Skin of body (tissue), 3 donors: ENCODE measurements at places on chromosomes 5 and 9.
A peak's percentile ranks its signal among the peaks of the same experiment; 100 is the strongest.

- DNase-seq, result peak; percentile 73
These were observed 74.7 kb downstream of the PIK3R1 start for GRCh38 chr5:68290260-68290674.

GRCh38 chr9:87282538-87282937 lies 215.1 kb upstream of the DAPK1 start:
- DNase-seq, result no peak

GRCh38 chr5:74946471-74946870 lies 80.3 kb upstream of the FAM169A start:
- no peak for DNase-seq

DNA sequence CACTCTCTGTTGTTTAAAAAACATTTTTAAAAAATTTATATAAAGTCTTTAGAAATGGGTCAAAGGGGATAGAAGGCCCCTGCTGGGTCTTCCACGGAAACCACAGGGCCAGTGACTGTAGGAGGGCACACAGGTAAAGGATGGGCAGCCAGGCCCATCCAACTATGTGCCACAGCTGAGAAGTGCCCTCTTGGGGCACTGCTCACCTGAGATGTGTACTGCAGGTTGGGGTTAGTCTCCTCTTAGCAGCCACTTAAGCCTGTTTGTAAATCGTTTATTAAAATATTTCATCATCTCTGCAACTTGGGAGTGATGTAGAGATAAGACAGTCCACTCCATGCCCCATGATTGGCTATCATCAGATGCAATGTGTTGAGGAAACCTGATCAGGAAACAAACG lies 222.4 kb downstream of the DIRAS2 start:
- no peak for DNase-seq

GRCh38 chr9:82720515-82720914 lies 342.4 kb downstream of the RASEF start:
- no peak for DNase-seq

- DNase-seq, result no peak
These were observed 22.2 kb downstream of the TNFSF8 start for GRCh38 chr9:114908104-114908622.

GRCh38 chr5:137822158-137822764 lies 45.4 kb upstream of the MYOT start:
- no peak for DNase-seq

DNA sequence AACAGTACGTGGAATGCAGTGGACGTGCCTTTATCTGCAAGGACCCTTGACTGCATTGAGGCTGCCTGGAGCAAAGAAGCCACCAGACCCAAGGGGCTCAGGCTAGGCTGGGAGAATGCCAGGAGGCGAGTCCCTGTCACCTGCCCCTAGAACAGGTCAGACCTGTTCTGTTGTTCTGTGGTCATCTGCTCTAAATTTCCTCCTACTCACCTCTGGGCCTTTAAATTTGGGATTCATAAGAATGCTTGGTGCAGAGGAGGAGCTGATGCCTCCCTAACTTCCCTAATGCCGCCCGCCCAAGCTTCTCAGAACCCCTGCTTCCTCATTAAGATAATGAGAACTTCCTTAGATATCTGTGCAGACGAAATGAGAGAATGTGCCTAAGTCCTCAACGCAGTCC lies 32.0 kb downstream of the DAPK1 start:
- no peak for DNase-seq

DNA sequence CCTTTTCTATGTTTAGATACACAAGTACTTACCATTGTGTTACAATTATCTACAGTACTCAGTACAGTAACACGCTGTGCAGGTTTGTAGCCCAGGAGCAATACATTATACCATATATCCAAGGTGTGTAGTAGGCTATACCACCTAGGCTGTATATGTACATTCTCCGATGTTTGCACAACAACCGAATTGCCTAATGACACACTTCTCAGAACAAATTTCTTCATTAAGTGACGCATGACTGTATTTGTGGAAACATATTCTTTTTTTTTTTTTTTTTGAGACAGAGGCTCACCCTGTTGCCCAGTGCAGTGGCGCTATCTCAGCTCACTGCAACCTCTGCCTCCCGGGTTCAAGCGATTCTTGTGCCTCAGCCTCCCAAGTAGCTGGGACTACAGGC lies 4.0 kb upstream of the RAD23B start:
- DNase-seq, result no peak

DNA sequence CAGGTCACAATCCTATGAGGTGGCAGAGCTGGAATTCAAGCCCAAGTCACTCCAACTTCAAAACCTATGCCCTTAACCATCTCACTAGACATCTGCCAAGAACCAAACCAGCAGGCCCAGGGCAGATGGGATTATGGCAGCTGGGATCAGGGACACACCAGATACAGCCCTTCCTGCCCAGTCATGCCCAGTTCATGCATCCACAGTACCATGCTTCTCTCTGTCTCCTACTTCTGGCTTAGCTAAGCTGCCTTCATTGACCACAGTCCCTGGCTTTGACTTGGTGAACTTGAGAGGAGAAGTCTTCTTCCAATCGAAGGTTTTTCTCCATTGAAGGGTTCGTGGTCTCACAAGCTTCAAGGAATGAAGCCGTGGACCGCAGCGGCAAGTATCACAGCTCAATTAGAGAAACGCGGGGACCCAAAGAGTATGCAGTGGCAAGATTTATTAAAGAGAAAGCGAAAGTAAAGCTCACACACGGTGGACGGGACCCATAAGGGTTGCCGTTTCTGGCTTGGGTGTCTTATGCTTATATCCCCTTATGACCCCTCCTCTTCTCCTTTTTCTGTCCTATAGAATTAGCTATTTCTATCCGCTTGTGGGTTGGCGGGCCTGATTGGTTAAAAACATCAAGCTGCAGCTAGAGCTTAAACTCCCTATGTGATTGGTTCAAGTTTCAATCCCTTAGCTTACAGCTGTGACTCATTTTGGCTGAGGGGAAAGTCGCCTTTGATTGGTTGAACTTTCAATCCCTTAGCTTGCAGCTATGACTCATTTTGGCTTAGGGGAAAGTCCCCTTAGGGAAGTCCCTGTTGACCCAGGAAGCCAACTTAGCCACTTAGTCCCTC lies 101.2 kb downstream of the TRIM36 start:
- DNase-seq, result no peak

DNA sequence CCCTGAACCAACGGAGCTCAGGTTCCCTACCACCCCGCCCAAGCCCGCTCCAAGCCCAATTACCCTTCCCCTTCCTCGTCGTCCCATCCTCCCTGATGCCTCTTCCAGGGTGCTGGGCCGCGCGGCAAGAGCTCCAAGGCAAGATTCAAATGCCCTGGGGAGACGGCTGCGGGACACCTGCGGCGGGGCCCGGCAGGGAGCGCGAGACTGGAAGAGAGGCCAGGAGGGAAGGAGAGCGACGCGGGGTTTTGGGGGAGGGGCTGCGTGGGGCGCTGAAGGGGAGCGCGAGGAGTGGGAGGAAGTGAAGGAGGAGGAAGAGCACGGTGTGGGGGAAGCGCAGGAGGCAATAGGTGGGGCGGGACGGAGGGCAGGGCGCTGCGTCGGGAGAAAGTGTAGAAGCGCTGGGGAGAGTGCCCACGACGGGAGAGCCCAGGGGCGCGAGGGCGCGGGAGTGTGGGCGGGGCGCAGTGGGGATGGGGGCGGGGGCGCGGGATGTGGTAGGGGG lies 975 bp upstream of the NXNL2 start:
- DNase-seq, result no peak

DNA sequence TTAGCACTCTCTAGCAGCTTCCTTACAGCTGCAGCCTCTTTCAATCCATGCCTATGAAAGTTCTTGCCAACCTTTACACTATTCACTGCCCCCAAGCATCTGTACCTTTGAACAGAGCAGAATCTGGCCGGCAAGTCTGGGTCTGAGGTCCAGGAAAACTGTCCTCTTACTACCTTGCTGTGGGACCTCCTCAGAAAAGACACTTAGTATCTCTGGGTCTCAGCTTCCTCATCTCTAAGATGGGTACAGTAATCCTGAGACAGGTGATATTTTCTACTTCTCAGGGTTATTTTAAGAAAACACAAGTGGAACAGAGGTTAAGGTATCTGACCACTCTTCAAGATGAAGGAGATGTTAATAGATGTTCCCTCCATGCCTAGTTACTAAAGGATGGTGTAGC lies 120.2 kb downstream of the EGFLAM start:
- DNase-seq, result no peak

DNA sequence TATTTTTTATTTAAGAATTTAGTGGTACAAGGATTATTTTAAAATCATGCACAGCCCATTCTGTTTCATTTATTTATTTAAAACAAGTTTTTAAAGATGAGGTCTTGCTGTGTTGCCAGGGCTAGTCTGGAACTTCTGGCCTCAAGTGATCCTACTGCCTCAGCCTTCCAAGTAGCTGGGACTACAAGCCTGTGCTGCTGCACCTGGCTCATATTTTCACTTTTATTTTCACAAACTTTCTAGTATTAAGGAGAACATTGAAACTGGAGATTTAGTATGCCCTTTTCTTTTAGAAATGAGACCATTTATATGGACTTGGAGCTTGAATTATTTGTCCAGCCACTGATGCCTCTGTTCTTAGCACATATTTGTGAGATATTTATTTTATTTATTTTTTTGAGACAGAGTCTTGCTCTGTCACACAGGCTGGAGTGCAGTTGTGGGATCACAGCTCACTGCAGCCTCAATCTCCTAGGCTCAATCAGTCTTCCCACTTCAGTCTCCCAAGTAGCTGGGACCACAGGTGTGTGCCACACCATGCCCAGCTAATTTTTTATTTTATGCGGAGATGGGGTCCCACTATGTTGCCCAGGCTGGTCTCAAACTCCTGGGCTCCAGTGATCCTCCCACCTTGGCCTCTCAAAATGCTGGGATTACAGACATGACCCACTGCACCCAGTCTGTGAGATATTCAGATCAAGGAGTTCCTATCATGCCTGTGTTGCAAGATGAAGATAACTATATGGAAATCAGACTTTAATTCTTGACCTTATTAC lies 7.4 kb downstream of the DMXL1 start:
- no peak for DNase-seq

- no peak for DNase-seq
These were observed 277.2 kb upstream of the SLC24A2 start for GRCh38 chr9:20065796-20066700.

DNA sequence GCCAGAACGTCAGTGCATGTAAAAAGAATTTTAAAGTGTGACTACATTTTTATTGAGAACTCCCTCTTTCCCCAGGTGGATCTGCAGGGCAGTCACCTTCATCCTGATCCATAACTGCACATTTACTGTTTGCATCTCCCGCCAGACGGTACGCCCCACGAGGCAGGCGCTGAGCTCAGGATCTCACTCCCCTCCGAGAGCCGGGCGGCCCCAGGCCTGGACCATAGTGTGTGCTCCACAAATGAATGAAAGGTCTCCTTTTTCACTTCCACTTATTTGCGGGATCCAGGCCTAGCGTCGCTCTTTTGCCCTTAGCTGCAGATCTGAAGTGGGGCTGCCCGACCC lies 378 bp downstream of the DROSHA start:
- peak; percentile 5 for DNase-seq

- DNase-seq, result no peak
These were observed 38.7 kb upstream of the ELL2 start for GRCh38 chr5:96000308-96000707.

DNA sequence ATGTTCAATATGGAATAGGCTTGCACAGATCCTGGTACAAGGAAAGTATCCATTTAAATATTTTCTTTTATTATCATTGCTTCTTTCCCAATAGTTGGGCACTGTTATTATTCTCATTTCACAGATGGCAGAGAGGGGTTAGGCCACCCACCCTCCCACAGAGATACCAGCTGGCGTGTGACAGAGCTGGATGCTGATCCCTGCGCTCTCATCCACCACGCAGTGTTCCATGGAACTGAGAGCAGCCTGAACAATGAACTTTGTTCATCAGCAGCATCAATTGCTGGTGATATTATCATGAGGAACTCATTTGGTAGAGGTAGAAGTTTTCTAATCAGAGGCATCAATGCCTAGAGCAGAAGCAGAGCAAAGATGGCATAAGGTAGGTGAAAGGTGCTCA lies 227.9 kb downstream of the ESM1 start:
- no peak for DNase-seq

GRCh38 chr5:67206929-67207328 lies 10.3 kb upstream of the CD180 start:
- DNase-seq, result no peak

- no peak for DNase-seq
These were observed 187.8 kb downstream of the NR3C1 start for GRCh38 chr5:143215690-143216089.

DNA sequence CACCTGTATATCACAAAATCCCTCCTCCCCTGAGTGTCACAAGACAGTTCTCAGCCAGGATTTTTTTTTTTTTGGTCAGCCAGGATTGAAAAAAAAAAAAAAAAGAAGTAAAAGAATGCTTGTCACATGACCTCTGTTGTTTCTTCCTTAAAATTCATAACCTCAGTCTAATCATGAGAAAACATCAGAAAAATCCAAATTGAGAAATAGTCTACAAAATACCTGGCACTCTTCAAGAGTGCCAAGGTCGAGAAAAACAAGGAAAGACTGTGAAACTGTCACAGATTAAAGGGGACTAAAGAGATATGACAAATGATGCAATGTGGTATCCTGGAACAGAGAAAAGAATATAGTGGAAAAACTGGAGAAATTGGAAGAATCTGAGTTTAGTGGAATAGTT lies 58.5 kb upstream of the SUB1 start:
- DNase-seq, result no peak

GRCh38 chr9:130359819-130360218 lies 84.9 kb upstream of the ASS1 start:
- no peak for DNase-seq

- DNase-seq, result no peak
These were observed 124.4 kb downstream of the SSBP2 start for GRCh38 chr5:81626524-81626923.

GRCh38 chr9:127494304-127494702 lies 43.0 kb downstream of the LRSAM1 start:
- no peak for DNase-seq

- no peak for DNase-seq
These were observed 9.3 kb downstream of the BAAT start for GRCh38 chr9:101375546-101375945.

DNA sequence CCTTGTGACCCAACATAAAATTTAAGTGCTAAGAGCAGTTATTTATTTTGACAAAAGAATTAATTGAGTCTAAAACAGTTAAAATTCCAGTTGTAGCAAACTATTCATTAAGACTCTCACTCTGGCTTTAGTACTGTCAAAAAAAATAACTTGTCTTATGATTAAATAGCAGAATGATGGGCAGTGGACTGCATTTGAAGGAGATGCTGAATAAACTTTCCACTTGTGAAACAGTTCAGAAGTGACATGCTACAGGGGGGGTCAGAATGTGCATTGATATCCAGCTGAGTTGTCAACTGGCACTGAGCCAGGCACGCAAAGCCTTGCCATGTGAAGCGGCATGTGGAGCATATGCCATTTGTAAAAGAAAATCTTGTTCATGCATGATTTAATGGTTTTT lies 76.0 kb downstream of the FCHO2 start:
- no peak for DNase-seq

- no peak for DNase-seq
These were observed 56.2 kb upstream of the FTMT start for GRCh38 chr5:121795511-121795910.
